ENCODE measurements at places on chromosomes 4 and X.

- no peak for DNase-seq
These were observed 22.6 kb upstream of the STBD1 start for GRCh38 chr4:76283900-76284299.

- DNase-seq: no peak
These were observed 67.6 kb downstream of the FAM53A start for GRCh38 chr4:1616557-1616930.

- peak; percentile 6 for DNase-seq
These were observed 907.6 kb downstream of the FSTL5 start for GRCh38 chr4:161256172-161256571.

DNA sequence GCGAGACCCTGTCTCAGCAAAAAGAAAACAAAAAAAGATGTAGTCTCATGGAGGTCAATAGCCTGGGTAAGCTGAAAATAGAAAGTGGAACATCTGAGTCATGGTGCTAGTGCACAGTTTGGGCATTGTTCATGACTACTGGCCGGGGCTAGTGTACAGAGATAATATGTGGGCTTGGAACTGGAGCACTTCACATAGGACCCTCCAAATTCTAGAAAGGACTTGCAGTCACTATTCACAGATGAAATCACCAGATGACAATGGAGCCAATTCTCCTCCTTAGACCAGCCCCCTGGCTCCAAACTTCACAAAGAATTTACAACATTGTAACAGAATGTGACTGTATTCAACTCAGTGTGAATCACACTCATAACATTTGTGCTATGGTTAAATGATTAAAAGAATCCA, 367.8 kb upstream of the SLC7A11 start:
- DNase-seq: peak; percentile 8
